Astrocyte (in vitro differentiated cells and primary cell): ENCODE measurements at places on chromosomes 6 and 20.
A peak's percentile ranks its signal among the peaks of the same experiment; 100 is the strongest.

DNA sequence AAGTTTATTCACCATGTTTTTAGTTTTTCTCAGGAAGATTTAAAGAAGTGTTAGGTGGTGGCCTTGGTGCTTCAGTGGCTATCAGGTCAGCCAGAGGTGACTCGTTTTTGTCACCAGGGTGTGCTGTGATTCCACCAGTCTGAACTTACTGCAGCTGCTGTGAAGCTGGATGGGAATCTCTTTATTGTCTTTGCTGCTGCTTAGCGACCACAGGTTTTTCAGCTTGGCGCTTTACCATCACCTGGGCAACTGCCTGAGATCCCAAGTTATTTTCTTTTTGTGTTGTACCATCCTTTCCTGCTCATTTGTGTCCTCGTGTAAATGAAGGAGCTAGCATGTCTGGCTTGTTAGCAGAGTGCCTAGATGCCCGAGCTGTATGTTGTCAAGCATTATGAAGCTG, 146.9 kb downstream of the MACROD2 start:
- DNase-seq, result peak; percentile 26

GRCh38 chr6:143164565-143165105, 103.9 kb downstream of the AIG1 start:
- DNase-seq, result peak; percentile 50

- DNase-seq, result no peak
Measured at GRCh38 chr6:134410541-134410940, 92.6 kb upstream of the SGK1 start.

DNA sequence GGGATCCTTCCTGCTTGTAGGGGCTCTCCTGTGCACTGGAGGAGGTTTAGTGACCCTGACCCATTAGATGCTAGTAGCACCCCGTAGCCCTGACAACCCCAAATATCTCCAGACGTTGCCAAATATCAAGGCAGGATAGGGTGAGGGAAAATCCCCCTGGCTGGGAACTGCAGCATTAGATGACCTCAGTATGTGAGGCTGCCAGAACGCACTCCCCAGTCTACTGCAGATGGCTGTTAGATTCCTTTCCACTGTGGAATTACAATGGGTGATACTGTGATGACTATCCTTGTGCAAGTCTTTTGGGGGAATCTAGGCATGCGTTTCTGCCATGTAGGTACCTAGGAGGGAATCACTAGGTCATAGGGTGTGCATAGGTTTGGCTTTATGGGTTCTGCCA, 226.3 kb upstream of the KCNG1 start:
- peak; percentile 21 for DNase-seq
